ENCODE measurements at places on chromosomes 2 and 18. TPM values are rescaled to one million over a fixed set of nuclear protein-coding genes. Genes with fewer than 3 reads are reported as not detected.

The CROCC2 gene
- 0.41 TPM for total RNA-seq

The SKOR2 gene
- total RNA-seq, result not detected

The DSC2 gene
- 0.82 TPM for total RNA-seq

DNA sequence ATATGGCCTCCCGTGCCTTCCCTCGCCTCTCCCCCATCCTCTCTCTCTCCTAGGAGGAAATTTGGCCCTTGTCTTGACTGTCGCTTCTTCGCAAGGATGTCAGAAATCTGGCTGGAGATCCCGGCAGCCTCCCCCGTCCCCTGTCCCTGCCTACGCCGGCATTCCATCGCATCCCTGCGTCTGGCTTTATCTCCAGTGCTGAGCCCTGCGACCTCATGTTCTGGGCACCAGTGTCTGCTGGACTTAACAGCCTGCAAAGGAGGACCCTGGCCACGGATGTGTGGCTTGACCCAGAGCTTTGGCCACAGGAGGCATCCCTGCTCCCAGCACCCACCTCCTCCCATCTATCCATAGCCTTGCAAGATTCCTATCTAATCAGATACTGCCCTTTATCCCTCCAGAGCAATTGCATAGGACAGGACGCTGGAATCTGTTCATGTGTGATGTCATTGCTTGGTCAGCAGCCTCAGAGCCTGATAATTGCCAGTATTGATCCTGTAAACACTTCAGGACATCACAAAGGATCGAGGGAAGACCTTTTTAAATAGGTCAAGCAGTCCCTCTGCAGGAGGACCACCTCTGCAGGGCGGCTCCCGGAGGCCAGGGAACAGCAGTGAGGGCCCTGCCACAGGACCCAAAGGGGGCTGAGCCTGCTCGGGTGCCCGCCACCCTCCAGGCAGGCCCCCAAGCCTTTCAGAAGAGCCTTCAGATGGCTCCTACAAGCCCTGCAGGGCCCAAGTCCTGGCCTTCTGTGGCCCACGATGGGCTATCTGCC lies 168.2 kb downstream of the TWIST2 start:
- no peak for DNase-seq

DNA sequence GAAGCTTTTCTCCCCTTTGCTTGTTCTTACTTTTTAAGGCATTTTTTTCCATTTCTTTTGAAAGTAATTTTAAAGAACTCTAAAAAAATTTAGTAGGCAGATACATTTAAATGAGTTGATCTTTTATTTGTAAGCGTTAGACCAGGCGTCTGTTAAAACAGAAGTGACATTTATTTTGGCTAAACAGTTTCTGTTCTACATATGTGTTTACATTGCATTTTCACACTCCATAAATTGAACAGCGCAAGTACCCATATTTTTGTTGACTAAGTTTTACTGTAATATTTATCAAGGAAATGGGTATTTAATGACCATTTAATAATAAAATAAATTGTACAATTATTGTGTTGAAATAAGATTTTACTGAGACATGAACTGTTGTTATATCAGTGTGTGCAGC lies 21.9 kb downstream of the PPM1B start:
- DNase-seq, result no peak

GRCh38 chr2:120591572-120591971 lies 144.1 kb upstream of the GLI2 start:
- DNase-seq, result no peak

DNA sequence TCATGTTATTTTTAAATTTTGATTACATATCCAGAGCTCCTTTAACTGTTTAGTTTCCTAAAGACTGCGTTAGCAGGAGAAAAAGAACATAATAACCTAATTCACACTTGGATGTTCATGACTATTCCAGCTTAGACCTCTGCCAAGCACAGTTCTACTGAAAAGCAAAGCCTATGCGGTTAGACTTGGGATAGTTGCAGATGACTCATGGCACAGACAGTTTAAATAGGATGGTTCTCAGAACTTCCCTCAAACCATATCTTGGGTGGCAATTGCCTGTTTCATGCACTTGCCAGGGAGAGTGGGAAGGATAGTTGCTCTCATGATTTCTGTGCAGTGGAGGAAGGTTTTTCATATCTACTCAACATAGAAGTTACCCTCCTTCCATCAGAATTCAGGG lies 149.7 kb upstream of the KLHL29 start:
- DNase-seq, result peak; percentile 8

The SLC23A3 gene
- total RNA-seq, result 1.6 TPM

- peak; percentile 92 for DNase-seq
Observed at GRCh38 chr18:54149078-54149697, 75.3 kb downstream of the MBD2 start.

GRCh38 chr2:148936857-148937450 lies 61.9 kb downstream of the KIF5C start:
- DNase-seq, result no peak

DNA sequence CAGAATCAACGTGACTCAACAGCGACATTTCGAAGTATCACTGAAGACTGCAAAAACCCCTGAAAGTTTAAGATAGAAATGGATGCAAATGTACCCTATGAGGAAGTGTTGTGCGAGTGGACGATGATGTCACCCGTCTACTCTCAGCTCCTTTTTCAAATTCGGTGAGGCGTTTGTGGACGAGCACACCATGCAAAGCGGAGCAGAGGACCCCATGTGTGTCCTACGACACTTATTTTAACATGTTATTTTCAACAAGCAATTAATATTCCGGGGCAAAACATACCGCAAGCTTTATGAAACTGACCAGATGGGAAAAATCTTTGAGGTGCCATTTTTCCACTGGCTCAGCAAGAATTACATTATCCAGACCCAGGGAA lies 2.0 kb downstream of the PXDN start:
- DNase-seq, result no peak

DNA sequence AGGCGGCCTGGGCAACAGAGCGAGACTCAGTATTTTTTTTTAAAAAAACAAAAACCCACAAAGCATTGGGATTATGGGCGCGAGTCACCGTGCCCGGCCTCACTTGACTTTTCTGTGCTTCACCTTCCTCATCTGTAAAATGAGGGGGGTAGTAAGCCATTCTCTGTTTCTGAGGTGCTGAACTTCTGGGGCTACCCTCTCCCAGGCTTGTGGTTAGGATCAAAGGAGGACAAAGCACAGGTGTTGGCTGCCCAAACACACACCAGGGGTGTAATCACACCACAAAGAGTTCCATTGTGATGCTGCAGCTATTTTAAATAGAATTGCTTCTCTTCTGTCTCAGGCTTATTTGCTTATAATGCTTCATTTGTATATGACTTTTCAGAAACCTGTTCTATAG lies 35.8 kb upstream of the INHBB start:
- no peak for DNase-seq

GRCh38 chr2:55500025-55500424 lies 19.5 kb upstream of the CFAP36 start:
- DNase-seq, result peak; percentile 69

DNA sequence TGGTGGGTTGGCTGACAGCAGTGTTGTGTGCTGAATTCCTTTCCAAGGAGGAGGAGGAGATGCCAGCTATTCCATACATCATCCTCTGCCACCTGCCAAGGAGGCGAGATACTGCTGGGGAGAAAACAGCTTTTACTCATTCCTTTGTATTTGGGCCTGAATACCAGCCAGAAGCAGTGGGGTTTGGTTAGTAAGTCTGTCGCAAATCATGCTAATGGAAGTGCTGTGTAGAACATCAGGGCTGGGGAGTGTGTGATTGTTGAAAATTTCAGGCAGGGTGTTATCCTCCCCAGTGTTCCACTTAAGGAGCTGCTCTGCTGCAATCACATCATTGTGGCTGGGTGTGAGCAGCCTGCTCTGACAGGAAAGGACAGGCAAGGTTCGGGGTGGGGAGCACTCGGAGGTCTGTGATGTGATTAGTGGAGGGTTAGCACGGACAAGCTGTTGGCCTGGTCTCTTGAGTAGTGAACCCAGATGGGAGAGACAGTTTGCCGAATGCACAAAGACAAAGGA lies 128.2 kb upstream of the DLX2 start:
- DNase-seq, result peak; percentile 57

GRCh38 chr2:127161176-127162136 lies 54.5 kb upstream of the BIN1 start:
- DNase-seq, result no peak

DNA sequence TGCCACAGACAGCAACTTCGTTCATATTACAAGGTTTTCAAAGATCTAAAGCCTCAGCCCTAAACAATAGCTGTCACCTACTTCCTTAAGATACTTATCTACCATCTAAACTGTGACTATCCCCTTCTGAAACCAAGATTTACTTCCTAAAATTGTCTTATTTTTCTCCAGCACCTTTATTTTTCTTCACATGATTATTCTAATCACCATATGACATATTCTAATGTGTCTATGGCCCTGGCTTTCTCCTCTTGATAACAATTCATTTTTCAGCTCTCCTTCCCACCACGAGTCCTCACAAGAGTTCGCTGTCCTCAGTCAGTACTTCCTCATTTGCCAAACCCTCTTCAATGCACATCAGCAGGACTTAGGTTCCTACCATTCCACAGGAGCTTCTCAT lies 53.9 kb downstream of the RTTN start:
- DNase-seq, result no peak

The GALNT5 gene
- total RNA-seq, result 11.4 TPM

The CYS1 gene
- 7.0 TPM for total RNA-seq

DNA sequence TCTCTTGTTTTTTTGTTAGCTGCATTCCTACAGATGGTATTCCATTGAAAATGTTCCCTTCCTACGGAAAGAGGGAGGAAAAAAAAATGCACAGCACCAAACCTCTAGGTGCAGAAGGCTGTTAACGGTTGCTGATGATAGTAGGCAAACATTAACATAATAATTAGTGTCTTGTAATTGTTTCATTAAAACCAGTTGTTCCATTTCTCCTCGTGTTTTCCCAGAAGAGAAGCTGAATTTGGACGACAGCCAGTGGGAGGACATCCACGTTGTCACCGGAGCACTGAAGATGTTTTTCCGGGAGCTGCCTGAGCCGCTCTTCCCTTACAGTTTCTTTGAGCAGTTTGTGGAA lies 494.7 kb downstream of the ARHGAP15 start:
- no peak for DNase-seq
